WTC11 (cell line): ENCODE measurements at places on chromosomes 13 and 19.

- DNase-seq: no peak
Observed at GRCh38 chr19:42024622-42025111, 30.6 kb upstream of the ATP1A3 start.

DNA sequence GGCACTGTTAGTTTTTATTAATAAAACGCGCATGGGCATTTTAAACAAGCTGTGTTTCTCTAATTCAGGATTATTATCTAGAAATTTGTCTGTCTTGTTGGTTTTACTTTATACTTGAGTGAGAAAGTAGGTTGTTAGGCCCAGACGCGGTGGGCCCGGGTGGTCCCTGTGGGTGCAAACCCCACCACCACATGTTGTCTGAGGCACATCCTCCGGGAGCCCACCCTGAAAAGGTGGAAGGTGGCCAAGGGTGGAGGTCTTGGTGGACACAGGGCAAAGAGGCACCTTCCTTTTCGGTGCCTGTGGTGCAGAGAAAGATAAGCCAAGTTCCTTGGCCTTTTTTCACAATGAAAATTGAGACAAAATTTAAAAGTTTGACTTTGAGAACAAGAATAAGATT, 16.6 kb downstream of the ATP4B start:
- DNase-seq: no peak

DNA sequence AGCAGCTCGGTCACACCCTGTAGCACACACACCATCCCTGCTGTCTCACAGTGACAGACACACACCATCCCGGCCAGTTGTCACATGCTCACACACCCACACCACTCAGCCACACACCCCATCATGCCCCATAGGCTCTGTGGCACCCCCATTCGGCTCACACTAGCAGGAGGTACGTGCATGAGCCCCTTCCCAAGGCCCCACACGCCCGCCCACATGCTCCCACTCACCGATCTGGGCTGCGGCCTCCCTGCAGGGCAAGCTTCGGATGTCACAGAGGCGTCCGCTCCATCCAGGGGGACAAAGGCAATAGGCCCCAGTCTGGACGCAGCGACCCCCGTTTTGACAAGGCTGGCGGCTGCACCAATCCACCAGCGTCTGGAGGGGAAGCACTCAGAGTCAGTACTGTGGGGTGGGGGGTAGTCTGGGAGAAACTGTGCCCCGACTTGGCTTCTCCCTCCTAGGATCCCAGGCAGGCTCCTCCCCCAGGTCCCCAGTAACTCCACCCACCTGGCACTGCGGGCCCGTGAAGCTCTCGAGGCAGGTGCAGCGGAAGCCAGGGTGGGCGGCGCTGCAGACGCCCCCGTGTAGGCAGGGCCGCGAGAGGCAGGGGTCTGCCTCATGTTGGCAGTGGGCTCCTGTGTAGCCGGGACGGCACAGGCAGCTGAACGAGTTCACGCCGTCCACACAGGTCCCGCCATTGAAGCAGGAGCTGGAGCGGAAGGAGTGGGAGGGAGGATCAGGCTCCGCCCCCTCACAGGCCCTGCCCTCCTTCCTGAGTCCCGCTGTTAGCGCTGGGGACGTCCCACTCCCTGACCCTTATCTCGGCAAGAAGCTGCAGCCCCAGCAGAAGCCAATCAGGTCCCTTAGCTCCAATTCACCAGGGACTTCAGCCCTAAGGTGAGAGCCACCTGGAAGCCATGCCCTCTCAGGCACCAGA, 20.1 kb downstream of the NOTCH3 start:
- peak; percentile 81 for DNase-seq

GRCh38 chr13:36084131-36084530, 47.1 kb downstream of the DCLK1 start:
- DNase-seq: no peak

- DNase-seq: no peak
Observed at GRCh38 chr19:1649706-1650649, 2.4 kb downstream of the TCF3 start.

DNA sequence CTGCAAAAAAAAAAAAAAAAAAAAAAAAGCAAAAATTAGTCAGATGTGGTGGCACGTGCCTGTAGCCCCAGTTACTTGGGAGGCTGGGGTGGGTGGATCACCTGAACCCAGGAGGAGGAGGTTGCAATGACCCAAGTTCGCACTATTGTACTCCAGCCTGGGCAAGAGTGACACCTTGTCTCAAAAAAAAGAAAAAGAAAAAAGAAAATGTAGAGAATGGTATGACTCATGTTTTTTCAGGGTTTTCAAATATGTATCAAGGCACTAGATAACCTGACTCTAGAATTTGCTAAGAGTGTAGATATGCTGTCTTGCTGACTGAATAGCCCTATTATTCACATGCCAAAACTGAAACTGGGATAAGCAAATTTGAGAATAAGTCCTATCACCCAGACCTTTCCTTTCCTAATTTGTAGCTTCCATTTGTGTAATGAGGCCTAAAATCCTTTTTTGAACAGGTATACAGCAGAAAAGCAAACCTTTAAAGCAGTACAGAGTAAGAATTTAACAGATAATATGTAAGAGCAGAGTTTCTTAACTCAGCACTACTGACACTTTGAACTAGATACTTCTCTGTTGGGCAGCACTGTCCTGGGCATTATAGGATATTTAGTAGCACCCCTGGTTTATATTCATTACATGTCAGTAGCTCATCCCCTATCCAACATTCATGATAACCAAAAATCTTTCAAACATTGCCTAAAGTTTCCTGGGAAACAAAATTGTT, 108.6 kb downstream of the ELF1 start:
- no peak for DNase-seq

GRCh38 chr13:43058318-43058674, 34.9 kb downstream of the DNAJC15 start:
- peak; percentile 23 for DNase-seq

- DNase-seq: no peak
Observed at GRCh38 chr13:81987159-81987558, 1646.2 kb upstream of the SPRY2 start.

DNA sequence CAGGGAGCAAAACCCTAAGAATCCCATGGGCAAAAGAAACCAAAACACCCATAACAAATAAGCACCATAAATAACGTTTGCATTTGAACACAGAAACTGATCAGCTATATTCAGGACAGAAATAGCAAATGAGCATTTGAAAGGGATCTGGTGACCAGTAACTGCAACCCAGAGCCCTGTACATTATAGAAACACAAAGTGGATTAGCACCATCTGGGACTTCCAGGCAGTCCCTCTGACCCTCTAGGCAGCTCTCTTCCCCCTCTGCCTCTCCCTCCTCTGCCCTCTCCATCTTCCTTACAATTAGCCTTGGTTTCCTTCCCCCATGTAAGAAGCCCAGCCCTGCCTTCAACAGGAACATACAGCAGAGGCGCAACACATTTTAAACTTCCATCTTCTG, 215.0 kb downstream of the DCLK1 start:
- DNase-seq: no peak
